Stimulated activated CD4-positive, alpha-beta T cell treated with anti-CD3 and anti-CD28 coated beads, Interleukin-15, amount 100 ng/mL, for 1 hour (primary cell): ENCODE measurements at places on chromosomes 3 and 15.

- no peak for DNase-seq
These were observed 38.8 kb downstream of the PYGO1 start for GRCh38 chr15:55549305-55549704.

- DNase-seq = no peak
These were observed 22.4 kb downstream of the DUOX2 start for GRCh38 chr15:45091576-45091975.

DNA sequence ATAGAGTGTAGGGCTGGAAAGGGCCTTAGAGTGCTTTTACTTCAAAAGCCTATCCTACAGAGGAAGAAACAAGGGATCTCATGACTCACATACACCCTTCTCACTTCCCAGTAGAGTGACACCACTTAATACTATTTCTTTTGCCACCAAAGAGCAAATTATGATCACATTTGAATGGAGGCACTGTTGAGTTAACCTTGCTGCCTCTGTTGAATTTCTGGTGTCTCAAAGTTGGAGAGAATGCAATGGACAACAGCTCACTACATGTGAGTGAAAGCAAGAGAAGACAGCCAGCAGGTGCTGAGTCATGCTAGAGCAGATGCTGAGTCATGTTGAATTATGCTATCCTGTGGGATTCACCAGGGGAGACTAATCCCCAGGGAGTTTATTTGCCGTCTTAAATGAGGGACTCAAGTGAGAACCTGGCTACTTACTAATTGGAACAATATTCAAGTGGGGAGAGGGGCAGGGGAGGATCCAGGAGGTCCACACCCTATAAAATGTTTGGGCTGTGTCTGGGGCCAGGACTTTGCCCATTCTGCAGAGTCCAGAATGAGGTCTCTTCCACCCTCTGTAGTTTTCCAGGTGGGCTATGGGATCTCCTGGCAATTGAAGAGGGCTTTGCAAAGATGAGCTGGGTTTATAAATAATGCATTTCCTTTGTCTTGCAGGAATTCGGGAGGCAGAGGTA is 35.8 kb downstream of the ST8SIA2 start:
- no peak for DNase-seq

GRCh38 chr3:138513090-138513843 is 78.9 kb downstream of the ESYT3 start:
- no peak for DNase-seq

GRCh38 chr3:188685789-188686188 is 486.0 kb upstream of the TPRG1 start:
- DNase-seq = no peak

DNA sequence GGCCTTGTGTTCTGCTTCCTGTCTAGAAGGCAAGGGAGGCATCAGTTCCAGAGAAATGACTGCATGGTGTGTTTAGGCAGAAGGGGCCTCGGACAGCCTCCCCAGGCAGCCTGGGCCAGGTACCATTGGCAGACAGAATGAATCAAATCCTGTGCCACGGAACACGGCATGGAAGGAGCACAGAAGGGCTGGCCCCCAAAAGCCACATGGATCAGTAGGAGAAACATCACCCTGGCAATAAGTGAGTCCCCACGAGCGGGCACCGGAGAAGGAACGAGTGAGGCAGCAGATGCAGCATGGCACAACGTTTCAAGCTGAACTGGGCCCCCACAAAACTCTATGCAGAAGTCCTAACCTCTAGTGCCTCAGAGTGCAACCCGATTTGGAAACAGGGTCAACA is 223.2 kb downstream of the ADAMTS17 start:
- no peak for DNase-seq

DNA sequence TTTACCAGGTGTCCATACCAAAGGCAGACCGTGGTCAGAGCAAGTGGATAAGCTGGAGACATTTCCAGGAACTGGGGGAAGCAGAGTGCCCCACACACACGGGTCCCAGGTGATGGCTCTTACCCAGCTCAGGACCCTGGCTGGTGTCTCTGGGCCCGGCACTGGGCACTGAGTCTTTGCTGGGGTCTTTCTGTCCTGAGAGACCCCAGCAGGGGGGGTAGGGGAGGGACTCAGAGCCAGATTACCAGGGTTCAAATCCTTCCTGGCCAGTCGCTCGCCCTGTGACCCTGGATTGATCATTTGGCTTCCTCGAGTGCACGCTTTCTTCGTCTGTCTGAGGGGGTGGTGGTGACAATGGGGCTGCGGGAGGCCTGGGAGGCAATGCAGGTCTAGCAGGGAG is 95.7 kb downstream of the PLXNA1 start:
- no peak for DNase-seq

GRCh38 chr3:112769286-112769978 is 77.2 kb downstream of the CD200R1L start:
- no peak for DNase-seq

DNA sequence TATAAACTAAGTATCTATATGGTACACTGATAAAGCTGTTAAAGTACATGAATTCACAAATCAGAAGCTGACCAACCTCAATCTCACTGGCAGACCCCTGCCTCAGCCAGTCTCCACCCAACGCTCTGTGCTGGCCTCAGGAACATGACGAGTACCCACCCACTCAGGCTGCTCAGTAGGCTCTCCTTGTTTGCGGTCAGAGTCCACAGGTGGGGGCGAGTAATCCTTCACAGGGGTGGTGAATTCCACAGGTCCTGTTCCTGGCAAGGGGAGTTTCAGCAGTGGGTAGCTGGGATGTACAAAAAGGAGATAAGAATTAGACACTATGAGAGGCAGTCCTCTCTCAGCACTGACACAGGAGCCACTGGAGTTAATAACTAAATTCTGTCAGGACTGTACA is 40.9 kb downstream of the SCAP start:
- DNase-seq = no peak

GRCh38 chr3:113250566-113250965 is 39.2 kb downstream of the BOC start:
- DNase-seq = no peak

- no peak for DNase-seq
These were observed 185.8 kb upstream of the POU1F1 start for GRCh38 chr3:87462228-87462627.

GRCh38 chr3:68931406-68932149 is 769 bp downstream of the TAFA4 start:
- no peak for DNase-seq

DNA sequence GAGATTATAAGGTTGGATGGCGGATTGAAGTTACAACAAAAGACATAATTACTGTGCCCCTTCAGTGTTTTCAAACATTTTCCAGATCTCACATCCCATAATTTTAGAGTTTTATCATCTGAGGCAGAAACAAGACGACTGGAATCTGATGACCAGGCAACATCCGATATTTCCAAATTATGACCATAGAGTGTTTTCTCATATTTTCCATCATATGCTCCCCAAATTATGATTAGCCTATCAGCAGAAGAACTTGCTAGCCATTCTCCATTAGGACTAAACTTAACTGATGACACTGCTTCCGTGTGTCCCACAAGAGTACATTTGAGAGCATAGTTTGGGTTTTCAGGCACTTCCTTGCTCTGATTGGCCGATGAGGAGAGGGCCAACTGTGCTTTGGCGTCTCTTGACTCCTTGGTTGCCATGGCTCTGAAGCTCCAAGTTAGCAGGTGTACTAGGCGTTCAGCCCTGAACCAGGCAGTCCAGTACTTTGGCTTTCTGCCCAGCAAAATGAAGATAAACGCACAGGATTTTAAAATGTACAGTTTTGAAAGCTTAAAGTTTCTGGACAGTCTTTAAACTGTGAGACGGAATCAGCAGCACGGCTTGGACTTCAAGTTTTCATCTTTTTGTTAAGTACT is 638 bp downstream of the WDR5B start:
- DNase-seq = no peak

DNA sequence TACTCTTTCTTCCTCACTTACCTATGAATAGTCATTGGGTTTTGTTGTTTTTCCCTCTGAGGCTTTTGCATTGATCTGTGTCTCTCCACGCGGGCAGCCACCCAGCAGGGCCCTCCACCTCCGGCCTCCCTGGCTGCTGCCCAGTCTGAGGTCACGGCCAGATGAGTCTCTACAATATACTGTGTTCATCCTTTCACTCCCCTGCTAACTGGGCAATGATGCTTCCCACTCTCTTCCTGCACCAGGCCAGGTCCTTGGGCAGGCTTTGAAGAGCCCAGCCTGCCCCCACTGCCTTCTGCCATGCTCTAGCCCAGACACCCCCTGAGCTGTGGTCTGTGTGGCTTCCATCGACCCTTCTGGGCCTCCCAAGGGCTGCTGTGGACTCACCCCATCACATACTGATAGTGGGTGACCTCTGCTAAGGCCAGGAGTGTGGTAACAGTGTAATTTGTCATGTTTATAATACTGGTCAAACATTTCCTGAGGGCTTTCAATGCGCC is 18.0 kb downstream of the PDIA5 start:
- no peak for DNase-seq

- DNase-seq = no peak
These were observed 36.9 kb downstream of the STAC start for GRCh38 chr3:36417237-36417636.

DNA sequence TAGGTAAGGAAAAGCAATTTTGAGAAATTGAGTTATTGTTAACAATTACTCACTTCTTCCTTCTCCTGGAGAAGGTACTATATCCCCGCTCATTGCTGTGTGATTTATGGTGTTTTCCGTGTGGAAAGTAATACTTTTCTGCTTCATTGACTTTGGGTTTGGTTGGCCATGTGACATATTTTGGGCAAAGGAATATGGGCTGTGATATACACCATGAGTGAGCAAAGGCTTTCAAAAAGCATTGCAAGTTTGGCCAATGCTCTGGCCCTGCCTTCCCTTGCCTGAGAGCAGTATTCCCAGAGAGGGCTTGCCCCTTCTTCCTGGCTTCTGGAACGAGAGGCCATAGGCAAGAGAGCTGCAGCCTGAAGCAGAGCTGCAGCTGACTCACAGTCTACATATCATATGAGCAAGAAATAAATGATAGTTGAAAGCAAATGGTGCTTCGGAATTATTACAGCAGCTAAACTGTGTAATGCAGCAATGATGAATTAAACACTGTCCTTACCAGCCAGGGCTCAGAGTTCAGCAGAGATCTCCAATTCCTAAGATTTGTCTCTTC is 216.8 kb upstream of the CD96 start:
- DNase-seq = no peak

GRCh38 chr3:4504340-4505261 is 11.5 kb downstream of the ITPR1 start:
- no peak for DNase-seq

- DNase-seq = no peak
These were observed 411.4 kb upstream of the ARL6 start for GRCh38 chr3:97353176-97353575.

- no peak for DNase-seq
These were observed 55.7 kb upstream of the PSMD6 start for GRCh38 chr3:64078966-64079365.

DNA sequence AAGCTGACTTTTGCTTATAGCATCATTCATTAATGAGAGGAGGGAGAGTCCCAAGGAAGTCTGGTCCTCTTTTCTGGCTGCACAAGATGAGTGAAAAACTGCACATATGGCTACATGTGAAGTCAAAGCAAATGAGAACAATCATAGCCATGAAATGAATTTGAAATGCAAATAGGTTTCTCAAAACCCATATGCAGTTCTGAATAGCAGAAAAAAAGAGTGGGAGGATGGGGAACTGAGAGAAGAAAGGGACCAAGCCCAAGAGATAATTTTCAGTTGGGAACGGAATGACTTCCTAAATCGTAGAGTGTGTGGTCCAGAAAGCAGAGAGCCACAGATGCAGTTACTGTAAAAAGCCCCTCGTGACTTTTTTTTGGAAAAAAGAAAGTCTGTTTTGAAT is 66.3 kb downstream of the GTPBP8 start:
- DNase-seq = no peak

DNA sequence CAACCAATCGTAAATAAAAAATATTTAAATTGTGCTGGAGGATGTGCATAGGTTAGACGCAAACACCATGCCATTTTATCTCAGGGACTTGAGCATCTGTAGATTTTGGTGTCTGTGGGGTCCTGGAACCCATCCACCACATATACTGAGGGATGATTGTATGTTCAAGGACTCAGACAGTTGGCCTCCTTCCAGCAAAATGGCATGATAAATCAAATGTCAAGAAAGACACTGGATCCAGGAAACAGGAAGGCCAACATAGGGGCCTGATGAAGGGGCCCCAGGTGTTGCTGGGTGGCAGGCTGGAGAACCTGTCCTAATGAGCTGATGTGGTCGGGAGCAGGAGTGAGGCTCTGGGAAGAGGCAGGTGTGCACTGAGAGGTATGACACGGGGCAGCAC is 289.5 kb downstream of the GABRG3 start:
- DNase-seq = no peak

GRCh38 chr3:94862703-94863102 is 799.8 kb downstream of the NSUN3 start:
- no peak for DNase-seq

DNA sequence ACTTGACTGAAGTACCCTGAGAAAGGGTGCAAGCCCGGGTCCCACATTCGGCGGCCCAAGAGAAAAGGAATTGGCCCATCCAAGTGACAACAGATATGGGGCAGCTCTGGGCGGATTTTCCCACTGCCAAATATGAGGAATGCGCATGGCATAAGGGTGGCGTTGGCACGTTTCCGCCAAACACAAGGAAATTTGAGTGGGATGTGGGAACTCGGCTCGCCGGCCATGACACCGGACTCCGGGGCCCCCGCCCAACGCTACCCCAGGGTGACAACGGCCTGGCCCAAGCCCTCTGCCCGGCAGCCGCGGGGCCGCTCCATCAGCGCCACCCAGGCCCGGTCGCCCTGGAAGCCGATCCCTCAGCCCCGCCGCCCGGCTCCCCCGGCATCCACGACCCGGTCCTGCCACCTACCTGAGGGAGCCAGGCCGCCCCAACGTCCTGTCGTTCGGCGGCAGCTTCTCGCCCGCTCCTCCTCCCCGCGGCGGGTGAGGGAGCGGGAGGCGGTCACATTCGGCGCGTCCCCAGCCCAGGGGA is 449 bp downstream of the RAF1 start:
- no peak for DNase-seq

GRCh38 chr3:101925564-101925963 is 76.2 kb downstream of the NFKBIZ start:
- no peak for DNase-seq

- DNase-seq = no peak
These were observed 232.8 kb downstream of the CPNE4 start for GRCh38 chr3:131802029-131802428.

- DNase-seq = no peak
These were observed 9.1 kb downstream of the SHOX2 start for GRCh38 chr3:158097081-158097592.

DNA sequence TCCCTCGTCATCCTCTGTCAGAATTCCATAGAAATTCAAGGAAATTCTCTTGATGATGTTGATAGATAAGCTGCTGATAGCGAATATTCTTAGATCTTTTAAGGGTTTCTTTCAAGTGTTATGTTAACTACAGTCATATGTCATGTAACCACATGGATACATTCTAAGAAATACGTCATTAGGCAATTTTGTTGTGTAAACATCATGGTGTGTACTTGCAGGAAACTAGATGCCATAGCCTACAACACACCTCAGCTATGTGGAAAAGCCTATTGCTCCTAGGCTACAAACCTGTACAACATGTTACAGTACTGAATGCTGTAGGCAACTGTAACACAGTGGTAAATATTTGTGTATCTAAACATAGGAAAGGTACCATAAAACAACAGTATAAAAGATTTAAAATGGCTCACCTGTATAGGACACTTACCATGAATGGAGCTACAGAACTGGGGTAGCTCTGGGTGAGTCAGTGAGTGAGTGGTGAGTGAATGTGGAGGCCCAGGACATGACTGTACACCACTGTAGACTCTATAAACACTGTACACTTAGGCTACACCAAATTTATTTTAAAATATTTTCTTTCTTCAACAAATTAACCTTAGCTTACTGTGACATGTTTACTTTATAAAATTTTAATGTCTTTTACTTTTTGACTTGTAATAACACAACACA is 34.6 kb downstream of the GLDN start:
- no peak for DNase-seq
